ENCODE measurements at places on chromosomes 7 and 10. TPM values are rescaled to one million over a fixed set of nuclear protein-coding genes. Genes with fewer than 3 reads are reported as not detected.

DNA sequence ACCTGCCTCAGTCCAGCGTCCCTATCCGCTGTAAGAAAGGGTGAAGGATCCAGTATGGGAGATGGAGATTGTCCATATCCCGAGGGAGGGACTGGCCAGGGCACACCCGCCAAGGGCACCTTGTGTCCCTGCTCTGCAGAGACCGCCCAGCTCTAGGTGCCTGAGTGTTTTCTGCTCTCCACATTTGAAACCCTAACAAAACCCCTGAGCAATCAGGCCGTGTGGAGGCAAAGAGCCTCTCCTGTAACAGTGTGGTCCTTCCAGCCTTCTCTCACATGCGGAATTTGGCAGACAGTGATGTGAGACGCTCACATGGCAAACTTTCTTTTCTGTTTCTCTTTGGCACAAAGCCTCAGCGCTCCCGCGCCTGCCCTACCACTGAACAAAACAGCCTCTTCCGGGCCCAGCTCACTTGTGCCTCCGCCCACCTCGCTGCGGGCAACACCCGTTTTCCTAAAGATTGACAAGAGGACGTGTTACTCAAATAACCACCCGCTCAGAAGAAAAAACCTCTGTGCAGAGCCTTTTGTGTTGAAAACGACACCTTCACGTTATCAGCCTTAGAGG is 514.8 kb downstream of the DNAJB6 start:
- DNase-seq: peak; percentile 84

GRCh38 chr10:119079599-119080520 is 757 bp downstream of the EIF3A start:
- peak; percentile 78 for DNase-seq

The EBLN1 gene
- not detected for total RNA-seq

The AKR1C2 gene
- not detected for total RNA-seq

The HOXA3 gene
- not detected for total RNA-seq
